SK-N-DZ (cell line): ENCODE measurements at places on chromosomes 12 and 14.

- no peak for DNase-seq
These were observed 353 bp downstream of the BAG5 start for GRCh38 chr14:103562179-103562428.

DNA sequence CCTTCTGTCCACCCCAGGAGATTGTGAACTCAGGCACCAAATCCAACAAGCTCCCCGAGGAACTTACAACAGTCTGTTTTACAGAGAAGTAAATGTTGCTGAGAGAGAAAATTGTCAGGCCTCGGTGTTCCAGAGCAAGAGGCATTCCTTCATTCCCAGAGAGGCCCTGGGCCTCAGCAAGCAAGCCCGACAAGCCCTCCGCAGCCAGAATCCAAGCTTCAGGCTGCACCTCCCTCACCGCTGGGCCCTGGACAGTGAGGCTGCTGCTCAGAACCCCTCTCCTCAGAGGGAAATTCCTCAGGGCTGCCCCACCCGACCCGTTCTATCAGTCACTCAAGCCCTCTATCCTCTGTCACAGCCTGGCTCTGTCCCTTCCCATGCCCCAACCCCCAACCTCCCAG lies 56.4 kb downstream of the ZFP36L1 start:
- no peak for DNase-seq

DNA sequence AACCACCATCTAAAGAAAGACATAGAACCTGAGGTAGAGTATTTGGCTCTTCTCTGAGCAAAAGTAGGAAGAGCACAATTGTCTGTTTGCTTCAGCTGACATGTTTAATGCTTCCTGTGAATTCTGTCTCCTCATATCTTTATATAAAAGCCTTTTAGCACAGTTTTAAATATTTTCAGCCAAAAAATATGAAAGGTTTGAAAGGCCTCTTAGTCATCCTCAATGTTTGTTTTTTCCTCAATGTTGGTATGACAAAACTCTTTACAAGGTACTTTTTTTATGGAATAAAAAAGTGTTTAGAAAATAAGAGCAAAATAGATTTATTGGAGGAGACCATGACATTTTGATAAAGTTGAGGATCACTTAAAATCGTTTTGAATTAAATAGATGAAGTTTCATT lies 360.9 kb downstream of the NAV3 start:
- DNase-seq, result no peak

- DNase-seq, result no peak
These were observed 374.7 kb downstream of the ALG10 start for GRCh38 chr12:34396861-34397590.

- no peak for DNase-seq
These were observed 23.1 kb upstream of the RERG start for GRCh38 chr12:15244341-15244740.

- no peak for DNase-seq
These were observed 122.0 kb downstream of the WIF1 start for GRCh38 chr12:64999148-64999425.

DNA sequence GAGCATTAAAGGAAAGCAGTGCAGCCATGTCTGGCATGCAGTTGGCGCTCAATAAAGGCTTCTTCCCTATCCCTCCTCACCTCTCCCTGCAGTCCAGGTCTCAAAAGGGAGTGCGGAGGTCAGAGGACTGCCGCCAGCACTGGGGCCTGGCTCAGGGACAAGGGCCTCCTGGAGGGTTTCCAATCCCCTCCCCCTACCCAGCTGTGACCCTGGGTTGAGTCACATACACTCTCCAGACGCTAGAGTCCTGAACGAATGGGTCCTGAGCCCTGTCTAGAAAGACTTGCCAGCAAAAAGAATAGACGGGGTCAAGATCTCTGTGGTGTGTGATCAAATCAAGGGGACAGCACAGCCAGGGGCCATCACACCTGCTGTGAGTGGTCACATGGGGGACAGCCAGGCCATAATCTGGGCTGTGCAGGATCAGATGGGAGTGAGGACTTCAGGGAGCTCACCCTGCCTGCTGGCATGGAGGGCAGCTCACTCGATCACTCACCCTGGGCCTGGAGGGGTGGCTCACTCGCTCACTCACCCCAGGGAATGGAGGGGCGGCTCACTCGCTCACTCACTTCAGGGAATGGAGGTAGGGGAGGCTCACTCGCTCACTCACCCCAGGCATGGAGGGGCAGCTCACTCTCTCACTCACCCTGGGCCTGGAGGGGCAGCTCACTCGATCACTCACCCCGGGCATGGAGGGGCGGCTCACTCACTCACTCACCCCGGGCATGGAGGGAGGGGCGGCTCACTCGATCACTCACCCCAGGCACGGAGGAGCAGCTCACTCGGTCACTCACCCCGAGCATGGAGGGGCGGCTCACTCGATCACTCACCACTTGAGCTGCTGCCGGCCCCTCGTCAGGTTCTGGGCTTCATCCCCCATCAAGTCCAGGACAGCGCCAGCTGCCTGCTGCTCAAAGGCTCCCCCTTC lies 12.8 kb downstream of the CFAP73 start:
- peak; percentile 69 for DNase-seq

DNA sequence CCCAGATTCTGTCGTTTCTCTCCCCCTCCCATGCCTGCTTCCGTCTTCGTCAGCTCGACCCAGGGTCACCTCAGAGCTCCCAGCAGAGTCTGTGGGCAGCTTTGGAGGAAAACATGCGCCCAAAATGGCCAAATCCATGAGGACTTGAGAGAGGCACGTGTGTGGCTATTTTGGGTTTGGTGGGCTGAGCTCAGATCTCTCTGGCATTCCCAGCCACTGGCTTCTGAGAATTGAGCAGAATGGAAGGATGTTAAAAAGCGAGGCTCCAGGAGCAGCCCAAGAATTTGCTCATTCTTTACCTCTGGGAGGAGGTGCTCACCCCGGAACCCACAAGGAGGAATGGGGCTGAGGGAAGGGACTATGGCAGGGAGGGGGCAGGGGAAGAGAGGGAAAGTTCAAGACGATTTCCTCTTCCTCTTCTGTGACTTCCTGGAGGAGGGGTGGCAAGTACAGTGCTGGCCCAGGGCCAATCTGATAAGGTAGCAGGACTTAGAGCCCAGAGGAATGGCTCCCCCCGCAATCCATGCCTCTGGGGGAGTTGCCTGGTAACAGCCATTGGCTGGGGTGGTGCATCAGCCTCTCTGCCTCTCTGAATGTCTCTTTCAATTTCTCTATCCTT lies 20.1 kb downstream of the TSPAN9 start:
- peak; percentile 83 for DNase-seq

DNA sequence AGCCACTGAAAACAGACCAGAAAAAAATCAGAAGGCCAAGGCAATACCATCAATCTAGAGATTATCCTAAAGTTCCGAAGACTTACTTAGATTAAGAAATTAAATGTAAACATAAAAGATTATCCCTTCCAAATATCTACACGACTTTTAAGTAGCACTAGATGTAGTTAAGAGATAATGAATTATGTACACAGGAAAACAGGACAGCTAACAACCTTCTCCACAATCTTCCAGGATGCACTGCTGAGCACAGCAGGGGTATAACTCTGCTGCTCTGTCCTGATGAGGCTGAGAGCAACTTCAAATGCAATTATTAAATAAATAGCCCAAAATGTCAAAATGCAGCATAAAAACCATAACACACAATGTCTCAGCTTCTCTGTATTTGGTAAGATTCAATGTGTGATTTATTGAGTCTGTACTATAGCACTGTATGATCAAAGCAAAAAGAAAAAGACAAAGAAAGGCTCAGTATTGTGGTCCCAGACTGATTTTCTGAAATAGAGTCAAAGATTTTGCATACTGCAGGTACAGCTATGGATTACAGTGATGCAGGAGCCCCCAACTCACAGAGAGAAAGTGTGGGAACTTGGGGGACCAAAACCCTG lies 56.9 kb downstream of the TMTC1 start:
- DNase-seq, result no peak

GRCh38 chr12:14771651-14772137 lies 31.6 kb downstream of the WBP11 start:
- no peak for DNase-seq

DNA sequence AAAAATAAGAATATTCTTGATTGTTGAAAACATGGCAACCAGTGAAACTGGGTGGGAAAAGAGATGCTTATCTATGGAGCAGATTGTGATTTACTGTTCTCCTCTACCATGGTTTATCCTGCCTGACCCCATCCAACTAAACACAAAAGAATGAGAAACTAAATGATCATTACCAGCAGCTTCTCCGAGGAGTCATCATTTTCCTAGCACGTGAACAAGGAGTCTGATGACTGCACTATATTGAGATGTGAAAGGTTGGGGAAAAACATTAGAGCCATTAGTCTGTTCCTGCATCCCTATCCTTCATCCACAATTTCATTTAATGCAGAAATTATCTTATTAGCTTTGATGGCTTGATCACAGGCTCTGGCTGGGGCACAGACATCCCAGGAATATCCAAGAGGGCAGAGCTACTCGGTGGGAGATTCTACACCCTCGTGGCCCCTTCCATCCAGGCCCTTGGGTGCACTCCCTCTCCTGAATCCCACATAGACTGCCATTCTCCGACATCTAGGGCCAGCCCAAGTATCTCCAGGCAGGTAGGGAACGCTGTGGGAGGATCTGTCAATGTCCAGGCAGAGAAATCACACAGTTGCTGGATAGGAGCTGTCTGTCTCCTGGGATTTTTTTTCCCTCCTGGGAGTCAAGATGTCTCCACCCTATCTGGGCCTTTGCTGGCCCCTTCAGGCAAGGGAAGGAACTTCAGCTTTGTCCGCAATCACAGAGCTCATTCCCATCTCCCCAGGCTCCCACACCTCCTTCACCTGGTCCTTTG lies 43.3 kb upstream of the DHRS4 start:
- DNase-seq, result peak; percentile 74

- no peak for DNase-seq
These were observed 608 bp upstream of the PIANP start for GRCh38 chr12:6701078-6701768.

- DNase-seq, result no peak
These were observed 25.9 kb downstream of the SYNDIG1L start for GRCh38 chr14:74400031-74400685.

GRCh38 chr12:47709671-47710070 lies 3.8 kb upstream of the RPAP3 start:
- DNase-seq, result no peak

DNA sequence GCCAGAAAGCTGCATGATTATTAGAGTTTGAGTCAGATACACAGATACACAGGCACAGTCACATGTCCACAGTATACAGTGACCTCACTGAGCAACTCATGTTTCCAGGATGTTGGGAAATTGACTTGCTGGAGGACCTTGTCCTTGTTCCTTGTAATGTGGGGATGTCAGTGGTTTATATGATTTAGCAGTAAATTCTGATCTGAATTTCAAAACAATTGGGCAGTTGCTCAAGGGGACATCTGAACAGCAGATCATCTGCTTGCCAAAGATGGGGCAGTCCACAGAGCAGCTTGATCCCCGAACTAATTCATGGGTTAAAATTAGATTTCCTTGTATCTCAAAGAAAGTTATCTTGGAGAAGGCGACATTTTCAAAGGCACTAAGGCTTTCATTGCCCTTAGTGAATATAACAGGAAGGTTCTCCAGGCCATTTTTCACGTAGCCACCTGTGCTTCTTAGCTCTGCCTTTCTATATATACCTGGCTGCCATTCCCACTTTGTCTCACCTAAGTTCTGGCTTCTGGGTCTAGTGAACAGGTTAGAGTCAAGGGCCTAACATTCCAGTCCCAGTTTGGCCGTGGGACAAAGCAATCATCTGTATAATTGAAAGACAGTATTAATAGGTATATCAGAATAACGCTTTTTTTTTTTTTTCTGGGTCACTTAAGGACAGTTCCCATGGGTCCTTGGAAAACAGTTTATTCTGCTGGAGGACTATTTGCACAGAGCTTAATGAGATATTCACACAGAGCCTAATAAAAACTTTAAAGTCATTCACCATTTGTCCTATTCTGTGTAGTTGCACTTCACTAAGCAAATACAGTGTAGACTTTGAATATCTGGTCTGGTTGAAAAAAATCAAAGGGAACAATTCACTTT lies 64.9 kb upstream of the STRN3 start:
- no peak for DNase-seq

- no peak for DNase-seq
These were observed 47.3 kb downstream of the PDE3A start for GRCh38 chr12:20415641-20416040.

DNA sequence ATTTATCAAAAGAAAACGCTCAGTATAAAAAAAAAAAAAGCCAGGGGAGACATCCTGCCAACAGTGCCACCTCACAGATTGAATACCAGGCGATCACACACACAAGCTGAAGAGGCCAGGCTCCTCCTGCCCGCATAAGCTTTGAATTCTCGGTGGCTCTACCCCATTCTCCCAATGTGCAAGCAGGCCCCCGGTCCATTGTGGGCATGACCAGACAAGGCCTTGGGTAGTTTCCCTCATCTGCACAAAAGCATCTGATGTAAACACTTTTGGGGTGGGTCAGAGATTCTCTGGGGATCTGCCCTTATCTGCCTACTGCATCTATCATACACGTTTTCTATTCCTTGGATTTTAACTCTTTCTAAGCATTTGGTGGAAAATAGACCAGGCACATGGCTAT lies 16.2 kb downstream of the KLRF2 start:
- no peak for DNase-seq

DNA sequence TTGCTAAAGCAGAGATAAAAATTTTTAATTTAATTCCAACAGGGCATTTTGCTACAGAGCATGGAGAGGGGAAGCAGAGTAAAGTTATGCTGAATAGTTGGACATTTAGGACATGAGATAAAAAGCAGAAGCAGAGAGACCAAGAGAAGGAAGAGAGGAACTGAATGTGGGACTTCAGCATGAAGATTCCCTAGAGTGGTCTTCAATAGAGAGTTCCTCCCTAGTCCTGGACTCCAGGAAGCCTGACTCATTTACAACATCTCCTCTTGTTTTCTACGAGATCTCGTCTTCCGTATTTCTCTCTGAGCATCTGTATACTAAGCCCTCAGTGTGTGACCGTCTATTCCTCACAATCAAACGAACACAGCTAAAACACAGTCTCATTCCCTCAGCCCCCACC lies 35.2 kb upstream of the IFT81 start:
- DNase-seq, result no peak

DNA sequence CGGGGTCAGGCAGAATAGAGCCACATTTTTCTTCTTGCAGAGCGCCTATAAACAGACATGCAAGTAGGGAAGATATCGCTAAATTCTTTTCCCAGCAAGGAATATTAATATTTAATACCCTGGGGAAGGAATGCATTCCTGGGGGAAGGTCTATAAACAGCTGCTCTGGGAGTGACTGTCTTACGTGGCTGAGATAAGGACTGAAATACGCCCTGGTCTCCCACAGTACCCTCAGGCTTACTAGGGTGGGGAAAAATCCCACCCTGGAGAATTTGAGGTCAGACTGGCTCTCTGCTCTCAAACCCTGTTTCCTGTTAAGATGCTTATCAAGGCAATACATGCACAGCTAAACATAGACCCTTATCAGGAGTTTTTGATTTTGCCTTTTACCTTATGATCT lies 262.3 kb downstream of the CEP128 start:
- DNase-seq, result no peak
